Gastrocnemius medialis (tissue), 4 donors: ENCODE measurements at places on chromosomes 16 and 17. TPM values are rescaled to one million over a fixed set of nuclear protein-coding genes. Genes with fewer than 3 reads are reported as not detected.

The MNT gene
- total RNA-seq: 3.7 TPM

The HOXB6 gene
- 0.95 TPM for total RNA-seq

The ERN2 gene
- total RNA-seq: not detected

The MRPS7 gene
- 118 TPM for total RNA-seq

The CACNA1G gene
- total RNA-seq: not detected

- no peak for DNase-seq
Measured at GRCh38 chr17:49353607-49354006, 8.4 kb downstream of the ZNF652 start.

DNA sequence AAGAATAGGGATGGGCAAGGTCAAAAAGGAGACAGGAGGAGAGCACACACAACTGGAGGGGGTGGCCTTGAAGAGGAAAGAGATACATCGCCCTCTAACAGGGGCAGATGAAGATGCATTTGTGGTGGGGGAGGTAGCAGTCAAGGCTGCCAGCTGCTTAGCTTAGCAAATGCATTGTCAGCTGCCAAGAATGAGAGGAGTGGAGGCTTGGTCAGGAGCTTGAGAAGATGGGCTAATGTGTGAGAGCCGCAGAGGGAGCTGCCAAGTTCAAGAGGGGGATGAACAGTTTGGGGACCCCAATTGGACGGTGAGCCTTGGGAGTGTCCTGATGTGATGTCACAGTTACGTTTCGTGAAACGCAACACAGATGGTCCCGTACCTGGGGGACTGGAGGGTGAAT is 28.9 kb upstream of the GNA13 start:
- no peak for DNase-seq

DNA sequence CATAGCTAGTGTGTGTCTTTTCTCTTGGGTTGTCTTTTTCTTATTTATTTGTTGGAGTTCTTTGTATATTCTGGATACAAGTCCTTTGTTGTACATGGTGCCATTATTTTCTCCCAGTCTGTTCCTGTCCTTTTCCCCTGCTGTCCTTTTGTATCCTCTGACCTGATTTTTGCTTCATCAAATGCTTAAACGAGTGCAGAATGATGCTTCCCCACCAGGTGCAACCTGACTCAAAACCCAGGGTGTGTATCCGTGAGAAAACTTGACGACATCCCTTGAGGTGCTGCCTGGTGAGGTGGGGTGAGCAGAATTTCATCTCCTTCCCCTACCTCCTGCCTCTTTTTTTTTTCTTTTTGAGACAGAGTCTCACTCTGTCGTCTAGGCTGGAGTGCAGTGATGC is 88.6 kb downstream of the NTN1 start:
- DNase-seq: no peak

GRCh38 chr16:11992008-11992584 is 15.6 kb downstream of the SNX29 start:
- DNase-seq: no peak

DNA sequence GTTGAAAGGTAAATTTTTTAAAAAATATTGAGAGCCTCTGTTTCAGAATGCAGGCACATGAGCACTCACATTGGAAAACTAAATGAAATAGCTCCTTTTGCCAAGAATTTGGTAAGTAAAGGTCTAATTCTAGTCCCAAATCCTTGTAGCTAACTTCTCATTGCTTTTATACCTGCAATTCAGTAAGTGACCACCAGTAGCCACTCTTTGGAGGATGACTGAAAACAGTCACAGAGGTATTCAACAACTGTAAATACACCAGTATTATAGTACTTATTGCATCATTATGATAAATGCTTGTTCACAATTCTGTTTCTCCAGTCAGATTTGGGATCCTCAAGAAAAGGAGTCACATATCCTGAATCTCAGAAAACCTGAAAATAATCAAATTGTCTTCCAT is 562.4 kb upstream of the CDH11 start:
- no peak for DNase-seq

DNA sequence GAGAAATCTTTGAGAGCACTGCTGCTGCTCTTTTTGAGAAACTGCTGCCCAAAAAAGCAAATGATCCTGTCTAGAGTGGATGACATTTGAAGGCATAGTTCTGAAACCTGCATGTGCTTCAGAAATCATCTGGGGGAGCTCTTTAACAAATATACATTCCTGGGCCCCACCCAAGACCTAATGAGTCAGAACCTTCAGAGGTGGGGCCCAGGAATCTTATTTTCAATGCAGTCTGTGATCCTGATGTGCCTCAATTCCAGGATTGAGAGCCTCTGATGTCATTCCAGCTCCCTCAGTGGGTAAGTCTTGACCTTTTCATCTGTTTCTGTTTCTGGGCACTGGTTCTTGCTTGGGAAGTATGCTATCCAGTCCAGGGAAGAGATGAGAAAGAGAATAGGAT is 42.3 kb downstream of the HNF1B start:
- DNase-seq: no peak

DNA sequence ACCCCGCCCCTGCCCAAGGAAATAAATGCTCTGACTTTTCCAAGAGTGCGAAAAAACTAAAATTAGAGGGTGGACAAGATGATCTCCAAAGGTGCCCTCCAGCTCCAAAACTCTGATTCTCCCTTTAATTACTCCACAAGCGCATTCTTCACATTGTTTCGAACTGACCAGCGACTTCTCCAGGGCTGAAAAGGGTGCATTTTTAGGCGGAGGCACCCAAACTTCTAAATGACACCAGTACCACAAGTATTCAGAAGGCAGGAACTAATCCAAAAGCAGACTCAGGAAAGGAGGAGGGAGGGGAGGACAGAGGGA is 750 bp downstream of the ZFHX3 start:
- no peak for DNase-seq

DNA sequence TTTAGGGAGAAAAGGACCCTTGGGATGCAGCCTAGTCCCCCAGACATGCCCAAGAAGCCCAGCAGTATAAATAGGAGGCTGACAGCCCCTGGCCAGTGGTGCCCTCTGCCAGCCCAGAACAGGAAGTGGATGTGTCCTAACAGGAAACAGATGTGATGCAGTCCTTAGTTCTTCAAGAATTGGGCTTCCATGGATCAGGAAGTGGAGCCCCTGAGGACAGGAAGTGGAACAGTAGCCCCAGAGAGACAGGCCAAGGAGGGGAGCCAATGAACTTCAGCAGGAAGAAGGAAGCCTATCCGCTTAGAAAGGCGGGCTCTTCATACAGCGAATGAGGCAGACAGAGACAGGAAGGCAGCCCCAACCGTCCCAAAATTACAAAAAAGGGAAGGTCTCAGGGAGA is 7.2 kb downstream of the CTF1 start:
- peak; percentile 43 for DNase-seq

DNA sequence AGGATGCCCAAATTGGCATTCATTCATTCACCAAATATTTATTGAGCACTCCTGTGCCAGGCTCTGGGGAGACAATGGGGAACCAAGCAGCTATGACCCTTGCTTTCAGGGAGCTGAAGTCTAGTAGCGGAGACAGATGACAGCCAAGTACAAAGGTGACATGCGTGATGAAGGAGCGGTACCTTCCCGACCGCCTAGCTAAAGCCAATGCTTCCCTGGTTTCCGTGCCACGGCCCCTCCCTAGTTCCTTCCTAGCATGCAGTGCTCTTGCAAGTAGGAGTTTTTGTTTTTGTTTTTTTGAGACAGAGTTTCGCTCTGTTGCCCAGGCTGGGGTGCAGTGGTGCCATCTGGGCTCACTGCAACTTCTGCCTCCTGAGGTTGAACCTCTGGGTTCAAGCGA is 3.2 kb upstream of the SLC5A2 start:
- DNase-seq: no peak

DNA sequence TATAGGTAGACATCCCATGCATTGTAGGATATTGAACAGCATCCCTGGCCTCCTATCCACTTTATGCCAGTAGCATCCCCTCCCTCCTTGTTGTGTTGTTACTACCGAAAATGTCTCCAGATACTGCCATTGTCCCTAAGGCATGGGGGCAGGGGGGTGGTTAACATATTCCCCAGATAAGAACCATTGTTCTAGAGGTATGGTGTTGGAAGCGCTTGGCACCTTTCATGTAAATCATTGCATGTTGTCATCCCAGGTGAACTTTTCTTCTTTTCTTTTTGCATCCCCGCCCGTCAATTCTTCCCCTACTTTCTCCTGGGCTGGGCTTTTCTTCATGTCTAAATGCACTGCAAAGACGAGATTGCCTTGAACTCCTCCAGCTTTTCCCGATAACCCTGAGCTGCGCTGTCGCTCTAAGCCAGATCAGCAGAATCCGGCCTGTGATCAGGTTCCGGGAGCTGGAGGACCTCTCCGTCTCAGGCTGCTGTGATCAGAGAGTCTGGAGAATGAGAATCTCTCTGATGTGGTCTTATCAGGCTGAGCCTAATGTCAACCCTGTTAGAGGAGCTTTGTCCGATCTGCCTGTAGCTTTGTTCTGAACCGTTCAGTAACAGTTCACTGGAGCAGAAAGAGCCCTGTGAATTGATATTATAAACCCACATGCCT is 76.2 kb downstream of the RBFOX1 start:
- DNase-seq: no peak

GRCh38 chr17:64173646-64174045 is 43.7 kb upstream of the ERN1 start:
- peak; percentile 45 for DNase-seq

DNA sequence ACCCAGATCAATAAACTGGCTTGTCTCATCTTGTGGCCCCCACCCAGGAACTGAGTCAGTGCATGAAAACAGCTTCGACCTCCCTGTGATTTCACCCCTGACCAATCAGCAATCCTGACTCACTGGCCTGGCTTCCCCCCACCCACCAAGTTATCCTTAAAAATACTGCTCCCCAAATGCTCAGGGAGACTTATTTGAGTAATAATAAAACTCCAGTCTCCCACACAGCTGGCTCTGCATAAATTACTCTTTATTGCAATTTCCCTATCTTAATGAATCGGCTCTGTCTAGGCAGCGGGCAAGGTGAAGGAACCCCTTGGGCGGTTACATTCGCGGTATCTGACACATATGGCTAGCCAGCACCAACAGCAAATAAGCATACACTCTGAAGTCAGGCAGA is 9.8 kb upstream of the RABEP1 start:
- no peak for DNase-seq

DNA sequence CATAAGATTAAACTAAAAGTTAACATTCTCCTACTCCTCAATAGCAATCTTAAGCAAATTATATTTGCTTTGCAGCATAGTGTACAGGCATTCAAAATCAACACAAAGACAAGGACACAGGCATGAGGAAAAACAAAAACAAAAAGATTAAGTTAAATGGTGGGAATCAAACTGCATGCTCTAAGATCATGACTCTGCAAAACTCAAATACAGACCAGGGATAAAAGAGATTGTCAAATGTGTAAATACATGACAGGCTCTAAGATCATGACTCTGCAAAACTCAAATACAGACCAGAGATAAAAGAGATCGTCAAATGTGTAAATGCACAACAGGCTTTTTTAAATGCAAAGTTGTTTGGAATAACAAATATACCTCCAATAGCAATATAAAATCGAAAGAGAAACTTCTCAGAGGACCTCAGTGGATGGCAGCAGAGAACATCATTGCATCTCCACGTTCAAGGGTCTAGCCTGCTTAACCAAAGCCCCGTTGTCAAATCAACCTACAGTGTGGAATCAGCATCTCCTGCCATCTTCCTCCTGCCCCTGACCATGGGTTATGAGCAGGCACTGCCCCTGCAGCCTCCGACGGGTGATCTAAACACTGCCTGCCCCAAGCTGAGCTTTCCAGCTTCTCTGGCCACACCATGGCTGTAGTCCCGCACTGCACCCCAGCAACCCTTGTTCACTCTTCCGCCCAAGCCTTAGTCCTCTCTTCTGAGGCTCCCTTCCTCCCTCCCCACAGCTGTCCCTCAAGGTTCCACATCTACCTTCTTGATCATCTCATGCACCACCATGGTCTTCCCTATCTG is 446.1 kb downstream of the SOX9 start:
- no peak for DNase-seq
